Activated CD4-positive, alpha-beta memory T cell treated with anti-CD3 and anti-CD28 coated beads for 36 hours (primary cell): ENCODE measurements at places on chromosomes 2 and 18. TPM values are rescaled to one million over a fixed set of nuclear protein-coding genes. Genes with fewer than 3 reads are reported as not detected.
A peak's percentile ranks its signal among the peaks of the same experiment; 100 is the strongest.

The NYAP2 gene
- not detected for total RNA-seq

The FAM237A gene
- total RNA-seq, result not detected

The SIGLEC15 gene
- not detected for total RNA-seq

The HOXD13 gene
- not detected for total RNA-seq

The KIAA2012 gene
- total RNA-seq, result not detected

The SKOR2 gene
- not detected for total RNA-seq

The NPHP1 gene
- 1.9 TPM for total RNA-seq

The FEV gene
- total RNA-seq, result not detected

- no peak overlapping the region for H3K4me3 ChIP-seq
- H3K27ac ChIP-seq, result no peak overlapping the region
- no peaks in the 10 kb centered on the region for H3K4me1 ChIP-seq
- no peak for DNase-seq
- H3K27me3 ChIP-seq, result no peaks in the 10 kb centered on the region
These were observed 560.8 kb upstream of the FAM98A start for GRCh38 chr2:34159901-34160300.

DNA sequence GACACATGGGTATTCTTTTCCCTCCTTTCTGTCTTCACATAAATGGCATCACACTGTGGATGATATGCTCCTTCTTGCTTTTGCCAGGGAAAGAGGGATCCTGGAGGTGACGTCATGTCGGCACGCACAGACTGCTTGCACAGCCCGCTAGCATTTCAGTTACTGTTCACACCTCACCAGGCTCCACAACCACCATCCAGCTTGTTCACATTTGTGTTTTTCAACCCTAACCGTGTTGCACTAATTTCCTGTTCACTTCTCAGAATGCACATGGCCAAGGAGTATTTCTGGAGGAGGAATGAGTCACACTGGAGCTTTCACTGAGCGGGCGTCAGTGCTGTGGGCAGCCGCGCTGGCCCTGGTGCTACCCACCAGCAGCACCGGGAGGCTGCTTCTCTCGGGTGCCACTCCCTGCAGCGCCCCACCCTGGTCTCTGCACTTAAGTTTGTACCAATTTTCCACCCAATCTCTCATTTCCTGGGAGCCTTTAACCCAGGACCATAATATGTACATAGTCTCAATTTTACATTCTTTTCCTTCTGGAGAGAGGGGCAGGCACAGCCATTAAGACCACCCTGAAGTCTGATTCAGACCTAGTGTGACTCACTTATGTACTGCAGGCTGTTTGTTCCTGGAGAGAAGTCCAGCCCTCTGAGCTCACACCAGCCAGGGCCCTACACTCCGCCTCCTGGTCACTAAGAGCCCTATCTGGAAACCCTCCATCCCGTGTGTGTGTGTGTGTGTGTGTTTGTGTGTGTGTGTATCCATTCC is 65.1 kb downstream of the MBP start:
- H3K36me3 ChIP-seq, result peaks cover 45% of the 10 kb centered on the region
- H3K27ac ChIP-seq, result peak overlapping the region; percentile 91
- H3K4me1 ChIP-seq, result peaks cover 100% of the 10 kb centered on the region
- peak overlapping the region; percentile 54 for H3K4me3 ChIP-seq
- peak; percentile 83 for DNase-seq

DNA sequence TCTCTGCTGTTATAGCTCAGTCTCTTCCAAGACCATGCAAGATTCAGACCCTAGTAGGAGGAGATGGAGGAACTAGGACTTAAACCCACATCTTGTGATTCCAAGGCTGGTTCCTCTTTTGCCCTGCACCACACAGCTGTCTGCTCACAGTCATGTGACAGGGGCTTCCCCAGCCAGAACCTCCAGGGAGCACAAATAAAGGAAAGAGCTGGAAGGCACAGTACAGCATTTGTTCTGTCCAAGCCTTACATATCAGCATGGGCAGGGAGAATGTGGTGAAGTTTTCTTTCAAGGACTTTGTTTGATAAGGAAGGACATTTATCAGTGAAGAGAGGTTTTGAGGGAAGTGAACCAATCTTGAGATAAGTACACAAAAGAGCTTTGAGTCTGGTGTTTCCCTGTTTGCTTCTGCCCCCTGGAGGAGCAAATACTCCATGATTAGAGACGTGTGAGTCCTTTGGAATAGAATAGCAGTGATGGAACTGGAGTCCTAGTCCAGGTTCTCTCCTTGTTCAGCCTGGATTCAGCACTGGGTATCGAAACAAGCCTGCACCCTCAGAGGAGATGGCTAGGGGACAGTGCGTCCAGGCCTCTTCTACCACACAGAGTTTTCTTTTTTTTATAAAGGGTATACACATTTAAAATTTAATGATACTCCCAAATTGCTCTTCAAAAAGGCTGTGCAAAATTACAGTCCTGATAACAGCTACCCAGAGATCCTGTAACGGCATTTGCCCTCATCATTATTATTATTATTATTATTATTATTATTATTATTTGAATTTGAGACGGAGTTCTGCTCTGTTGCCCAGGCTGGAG is 24.6 kb upstream of the CASP10 start:
- H3K4me3 ChIP-seq, result no peak overlapping the region
- peak; percentile 50 for DNase-seq
- peaks cover 26% of the 10 kb centered on the region for H3K4me1 ChIP-seq

DNA sequence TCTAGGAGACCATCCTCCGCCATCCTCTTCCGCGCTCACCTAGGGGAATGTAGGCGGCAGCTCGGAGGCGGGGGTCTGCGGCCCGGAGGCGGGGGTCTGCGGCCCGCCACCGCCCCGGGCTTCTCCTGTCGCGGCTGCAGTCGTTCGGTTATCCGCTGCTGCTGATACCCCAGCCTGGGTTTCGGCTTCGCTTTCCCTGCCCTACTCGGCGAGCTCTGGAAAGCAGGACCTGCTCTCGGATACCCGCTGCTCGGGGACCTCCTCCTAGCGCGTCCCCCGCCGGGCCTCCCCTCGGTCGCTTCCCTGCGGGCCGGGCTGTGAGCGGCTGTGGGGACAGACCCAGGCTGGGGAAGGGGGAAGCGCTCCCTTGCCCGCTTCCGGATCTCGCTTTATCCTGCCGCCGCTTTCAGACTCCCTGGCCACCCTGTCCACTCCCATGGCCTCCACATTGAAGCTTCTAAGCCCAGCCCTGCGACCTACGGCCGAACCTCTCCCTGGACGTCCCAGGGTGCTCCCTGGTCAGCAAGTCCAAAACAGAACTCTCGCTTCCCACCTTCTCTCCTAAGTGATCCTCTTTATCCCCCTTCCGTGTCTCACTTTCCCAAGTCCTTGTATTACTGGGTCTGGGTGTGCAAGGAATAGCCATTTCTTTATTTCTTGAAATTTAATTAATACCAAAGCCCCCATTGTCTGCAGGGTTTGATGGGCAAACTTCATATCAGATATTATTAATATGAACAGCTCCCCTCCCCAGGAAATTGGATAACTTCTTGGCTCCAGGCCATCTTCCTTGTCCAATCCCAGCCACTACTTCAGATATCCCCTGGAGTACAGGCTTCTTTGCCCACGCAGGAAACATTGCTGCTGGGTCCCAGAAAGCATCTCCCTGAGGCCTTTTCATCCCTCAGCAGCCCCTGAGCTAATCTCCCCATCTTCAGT is 769 bp downstream of the FKBP1B start:
- DNase-seq, result peak; percentile 31
- no peak overlapping the region for H3K27ac ChIP-seq
- peaks cover 3% of the 10 kb centered on the region for H3K27me3 ChIP-seq

- H3K27me3 ChIP-seq, result peaks cover 7% of the 10 kb centered on the region
- no peak for DNase-seq
- no peak overlapping the region for H3K4me3 ChIP-seq
- H3K4me1 ChIP-seq, result no peaks in the 10 kb centered on the region
These were observed 33.7 kb upstream of the RBBP8 start for GRCh38 chr18:22899421-22899820.

DNA sequence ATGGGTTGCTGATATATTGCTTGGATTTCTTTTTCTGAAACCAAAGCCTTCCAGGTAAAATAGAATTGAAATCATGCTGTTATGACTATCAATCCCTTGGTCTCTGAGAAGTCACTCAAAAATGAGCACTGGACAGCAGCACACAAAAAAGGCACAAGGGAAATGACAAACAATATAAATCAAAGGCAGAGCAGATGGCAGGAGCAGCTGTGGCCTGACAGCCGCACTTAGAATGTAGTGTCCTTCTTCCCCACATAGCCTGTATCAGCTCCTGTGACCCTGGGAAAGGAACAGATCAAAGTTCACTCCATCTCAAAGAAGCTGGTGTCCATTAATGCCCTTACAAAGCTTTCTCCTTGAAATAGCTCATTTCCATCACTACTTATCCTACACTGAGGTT is 326.7 kb downstream of the SUCLG1 start:
- H3K27ac ChIP-seq, result no peak overlapping the region
- H3K4me3 ChIP-seq, result no peak overlapping the region
- DNase-seq, result no peak
- no peaks in the 10 kb centered on the region for H3K4me1 ChIP-seq
- H3K27me3 ChIP-seq, result peaks cover 4% of the 10 kb centered on the region
- no peaks in the 10 kb centered on the region for H3K36me3 ChIP-seq

DNA sequence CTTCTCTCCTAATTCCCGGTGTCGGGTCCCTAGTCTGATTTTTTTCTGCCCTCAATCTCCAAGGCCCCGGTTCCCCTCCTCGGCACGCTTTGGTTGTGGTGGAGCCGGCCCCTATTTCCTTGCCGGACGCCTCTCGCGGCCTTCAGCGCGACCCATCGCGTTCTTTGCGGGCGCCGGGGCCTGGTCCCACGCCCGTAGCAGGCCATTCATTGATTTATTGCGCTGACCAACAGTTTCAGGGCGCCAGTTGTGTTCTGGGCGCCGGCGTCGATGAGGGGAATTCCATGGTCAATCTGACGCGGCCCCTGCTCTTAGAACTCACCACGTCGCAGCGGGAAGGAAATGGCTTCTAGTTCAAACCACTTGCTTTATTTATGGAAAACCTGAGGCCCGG is 396 bp downstream of the CNOT9 start:
- peaks cover 51% of the 10 kb centered on the region for H3K4me1 ChIP-seq
- DNase-seq, result peak; percentile 81
- peak overlapping the region; percentile 100 for H3K27ac ChIP-seq
- H3K36me3 ChIP-seq, result peaks cover 55% of the 10 kb centered on the region

DNA sequence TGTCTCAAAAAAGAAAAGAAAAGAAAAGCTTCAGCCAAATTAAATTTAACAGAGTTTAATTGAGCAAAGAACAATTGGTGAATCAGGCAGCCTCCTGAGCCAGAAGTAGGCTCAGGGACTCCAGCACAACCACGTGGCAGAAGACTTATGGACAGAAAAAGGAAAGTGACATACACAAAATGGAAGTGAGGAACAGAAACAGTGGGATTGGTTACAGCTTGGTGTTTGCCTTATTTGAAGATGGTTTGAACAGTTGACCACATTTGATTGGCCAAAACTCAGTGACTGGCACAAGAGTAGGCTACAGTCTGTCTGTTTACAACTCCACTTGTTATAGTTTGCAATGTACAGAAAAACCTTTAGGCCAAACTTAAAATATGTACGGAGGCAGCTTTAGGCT is 83.1 kb downstream of the SOCS6 start:
- no peaks in the 10 kb centered on the region for H3K36me3 ChIP-seq
- no peak for DNase-seq
- no peak overlapping the region for H3K27ac ChIP-seq
- H3K4me1 ChIP-seq, result no peaks in the 10 kb centered on the region

GRCh38 chr2:48250943-48251342 is 279.0 kb upstream of the STON1 start:
- H3K4me3 ChIP-seq, result no peak overlapping the region
- peaks cover 14% of the 10 kb centered on the region for H3K4me1 ChIP-seq
- H3K27me3 ChIP-seq, result no peaks in the 10 kb centered on the region

DNA sequence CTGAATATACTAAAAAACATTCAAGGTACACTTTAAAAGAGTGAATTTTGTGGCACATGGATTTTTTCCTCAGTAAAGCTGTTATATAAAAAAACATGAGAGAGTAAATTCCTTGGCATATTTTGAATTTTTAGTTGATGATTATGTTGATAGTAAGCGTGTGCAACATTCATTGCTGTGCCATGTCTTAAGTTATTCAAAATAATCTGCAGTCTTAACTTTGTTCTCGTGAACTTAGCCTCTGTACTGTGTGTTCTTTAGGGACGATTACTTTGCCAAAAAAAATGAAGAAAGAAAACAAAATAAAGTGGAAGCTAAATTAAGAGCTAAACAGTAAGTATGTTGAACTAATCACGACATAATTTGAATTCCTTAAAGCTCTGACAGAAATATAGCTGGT is 9.6 kb downstream of the SSB start:
- DNase-seq, result no peak
- H3K4me1 ChIP-seq, result no peaks in the 10 kb centered on the region
- H3K36me3 ChIP-seq, result peaks cover 47% of the 10 kb centered on the region
- H3K27ac ChIP-seq, result no peak overlapping the region

- H3K36me3 ChIP-seq, result no peaks in the 10 kb centered on the region
- no peak overlapping the region for H3K4me3 ChIP-seq
- H3K27me3 ChIP-seq, result no peaks in the 10 kb centered on the region
These were observed 272.2 kb upstream of the ID2 start for GRCh38 chr2:8409461-8410260.

DNA sequence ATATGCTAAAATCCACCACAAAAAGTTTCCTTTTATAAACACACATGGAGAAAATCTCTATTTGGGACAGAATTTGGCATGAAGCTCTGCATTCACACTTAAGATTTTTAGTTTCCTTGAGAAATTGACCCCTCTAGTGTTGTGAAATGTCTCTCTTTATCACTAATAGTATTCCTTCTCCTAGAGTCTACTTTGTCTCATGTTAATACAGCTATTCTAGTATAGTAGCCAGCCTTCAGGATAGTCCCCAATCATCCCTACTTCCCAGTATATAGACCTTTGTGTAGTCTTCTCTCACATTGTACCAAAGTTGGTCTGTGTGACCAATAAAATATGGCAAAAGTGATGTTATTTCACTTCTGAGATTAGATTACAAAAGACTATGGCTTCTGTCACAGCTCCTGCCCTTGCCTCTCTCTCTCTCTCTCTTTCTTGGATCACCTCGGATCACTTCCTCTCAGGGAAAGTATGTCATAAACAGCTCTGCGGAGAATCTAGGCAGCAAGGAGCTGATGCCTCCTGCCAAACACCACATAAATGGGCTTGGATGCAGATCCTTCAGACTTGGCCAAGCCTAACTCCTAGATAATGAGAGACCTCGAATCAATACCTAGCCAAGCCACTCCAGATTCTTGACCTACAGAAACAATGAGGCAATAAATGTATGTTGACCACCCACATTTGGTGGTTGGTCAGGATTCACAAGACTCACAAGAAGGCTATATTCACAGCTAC is 59.7 kb upstream of the NABP1 start:
- peak overlapping the region; percentile 94 for H3K27ac ChIP-seq
- peaks cover 64% of the 10 kb centered on the region for H3K4me1 ChIP-seq
- peak overlapping the region; percentile 6 for H3K4me3 ChIP-seq

GRCh38 chr2:191233533-191233932 is 11.7 kb upstream of the MYO1B start:
- H3K4me1 ChIP-seq, result no peaks in the 10 kb centered on the region
- no peaks in the 10 kb centered on the region for H3K36me3 ChIP-seq
- no peak overlapping the region for H3K4me3 ChIP-seq
- H3K27me3 ChIP-seq, result no peaks in the 10 kb centered on the region
